Cardiac muscle cell (in vitro differentiated cells and primary cell): ENCODE measurements at places on chromosomes 1 and 21. TPM values are rescaled to one million over a fixed set of nuclear protein-coding genes. Genes with fewer than 3 reads are reported as not detected.

The CYP4A22 gene
- total RNA-seq = not detected in 2 replicates

DNA sequence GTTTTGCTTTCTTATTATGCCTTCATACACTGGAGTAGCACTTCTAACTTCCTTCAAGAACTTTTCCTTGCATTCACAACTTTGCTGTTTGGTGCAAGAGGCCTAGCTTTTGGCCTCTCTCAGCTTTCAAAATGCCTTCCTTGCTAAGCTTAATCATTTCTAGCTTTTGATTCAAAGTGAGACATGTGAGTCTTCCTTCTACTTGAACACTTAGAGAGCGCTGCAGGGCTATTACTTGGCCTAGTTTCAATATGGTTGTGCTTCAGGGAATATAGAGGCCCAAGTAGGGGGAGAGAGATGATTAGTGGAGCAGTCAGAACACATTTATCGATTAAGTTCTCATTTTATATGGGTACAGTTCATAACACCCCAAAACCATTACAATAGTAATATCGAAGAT, 12.4 kb downstream of the ANGEL2 start:
- no peaks in the 10 kb centered on the region for H3K4me1 ChIP-seq
- H3K4me3 ChIP-seq = no peak overlapping the region
- no peak for DNase-seq

GRCh38 chr1:27650539-27651175, 15.7 kb upstream of the FGR start:
- H3K27me3 ChIP-seq = no peaks in the 10 kb centered on the region
- peak overlapping the region; percentile 46 for H3K27ac ChIP-seq
- H3K4me1 ChIP-seq = peaks cover 23% of the 10 kb centered on the region
- no peak overlapping the region for H3K4me3 ChIP-seq

DNA sequence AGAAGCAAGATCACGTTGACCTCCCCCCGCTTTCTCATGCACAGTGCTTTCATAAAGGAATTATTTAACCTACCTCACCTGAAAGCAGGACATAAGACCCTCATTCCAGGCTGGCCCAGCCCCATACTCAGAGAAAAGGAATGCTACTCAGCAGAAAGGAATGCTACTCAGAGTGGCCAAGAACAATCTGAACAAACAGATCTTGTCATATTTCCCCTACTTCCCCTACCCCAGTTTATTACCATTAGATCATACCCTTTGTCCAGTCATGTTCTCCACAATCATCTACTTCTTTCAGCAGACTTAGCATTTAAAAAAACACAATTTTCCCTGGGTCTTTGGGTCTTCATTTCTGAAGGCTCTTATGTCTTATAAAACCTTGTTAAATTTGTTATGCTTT, 89.8 kb downstream of the SLC16A1 start:
- no peak overlapping the region for H3K27ac ChIP-seq
- peak; percentile 59 for DNase-seq
- peaks cover 5% of the 10 kb centered on the region for H3K4me1 ChIP-seq
- H3K4me3 ChIP-seq = no peak overlapping the region

The CD164L2 gene
- total RNA-seq = 0.24 TPM in 1 of 2 replicates, not detected in the other

GRCh38 chr1:224865510-224865909, 64.0 kb upstream of the DNAH14 start:
- H3K27me3 ChIP-seq = no peaks in the 10 kb centered on the region
- no peak overlapping the region for H3K4me3 ChIP-seq
- H3K36me3 ChIP-seq = no peaks in the 10 kb centered on the region
- H3K27ac ChIP-seq = no peak overlapping the region
- no peaks in the 10 kb centered on the region for H3K4me1 ChIP-seq

DNA sequence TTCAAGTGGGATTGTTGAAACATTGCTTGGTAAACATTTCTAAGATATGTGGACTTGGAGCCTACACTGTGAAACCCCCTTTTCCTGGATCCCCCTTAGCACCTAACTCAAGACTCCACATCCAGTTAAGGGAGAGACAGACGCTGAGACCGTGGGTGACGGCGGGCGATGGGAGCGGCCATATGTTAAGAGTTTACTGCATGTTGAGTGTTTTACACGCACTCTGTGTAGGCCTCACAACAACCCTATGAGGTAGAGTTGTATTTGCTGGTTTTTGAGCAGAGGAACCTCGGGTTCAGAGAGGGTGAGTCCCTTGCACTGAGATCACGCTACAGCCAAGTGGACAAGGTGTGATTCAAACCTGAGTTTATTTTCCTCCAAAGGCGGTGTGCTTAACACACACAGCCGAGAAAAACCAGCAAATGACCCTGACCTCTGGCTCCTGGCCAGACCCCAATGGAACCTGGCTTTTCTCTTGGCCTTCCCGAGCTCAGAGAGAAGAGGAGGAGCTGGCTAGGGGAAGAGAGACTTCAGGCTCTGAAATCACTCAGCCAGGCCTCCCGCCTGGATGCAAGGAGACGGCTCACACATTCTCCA, 46.9 kb upstream of the GOLT1A start:
- no peak overlapping the region for H3K4me3 ChIP-seq
- H3K36me3 ChIP-seq = peaks cover 51% of the 10 kb centered on the region
- no peaks in the 10 kb centered on the region for H3K27me3 ChIP-seq
- DNase-seq = peak; percentile 14
- H3K27ac ChIP-seq = peak overlapping the region; percentile 75

DNA sequence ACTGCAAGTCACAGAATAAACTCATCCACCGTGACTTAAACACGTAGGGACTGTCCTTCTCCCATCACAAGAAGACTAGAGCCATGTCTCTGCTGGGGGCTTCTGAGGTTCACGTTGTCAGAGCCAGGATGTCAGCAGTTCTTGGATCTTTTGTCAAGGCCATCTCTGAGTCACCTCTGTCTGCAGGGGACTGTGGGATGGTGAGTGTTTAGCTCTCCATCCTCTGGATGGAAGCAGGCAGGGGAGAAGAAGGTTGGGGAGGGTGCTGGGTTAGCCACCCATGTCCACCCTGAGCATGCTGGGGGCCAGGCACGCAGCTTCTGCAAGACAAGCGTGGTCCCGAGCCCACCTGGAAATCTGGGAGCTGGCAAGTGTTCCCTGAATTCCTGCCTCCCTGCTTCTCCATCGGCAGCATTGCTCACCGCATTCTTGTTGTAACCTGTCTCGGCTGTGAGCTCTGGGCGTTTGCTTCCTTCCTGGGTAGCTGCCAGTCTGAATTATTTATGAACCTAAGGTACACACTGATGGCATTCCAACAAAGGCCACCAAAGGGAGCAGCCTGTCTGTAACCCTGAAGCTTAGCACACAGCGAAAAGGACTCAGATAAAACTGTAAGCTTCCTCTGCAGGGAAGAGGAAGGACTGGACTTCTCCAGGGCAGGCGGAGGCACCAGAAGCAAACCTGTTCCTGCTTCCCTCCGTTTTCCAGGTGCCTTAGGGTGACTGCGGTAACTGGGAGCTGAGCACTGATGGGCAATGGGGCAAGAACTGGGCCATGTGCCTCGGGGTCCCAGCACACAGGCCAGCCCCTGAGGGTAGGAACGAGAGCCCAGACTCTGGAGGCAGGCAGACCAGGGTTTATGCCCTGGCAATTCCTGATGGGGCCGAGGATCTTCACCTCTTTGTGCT, 88.6 kb downstream of the RIPK4 start:
- DNase-seq = peak; percentile 30
- H3K4me1 ChIP-seq = no peaks in the 10 kb centered on the region
- H3K4me3 ChIP-seq = no peak overlapping the region

The MARK1 gene
- total RNA-seq = 24.0 and 24.6 TPM in 2 replicates

GRCh38 chr1:225962440-225962975, 21.5 kb upstream of the LEFTY2 start:
- no peak overlapping the region for H3K4me3 ChIP-seq
- no peaks in the 10 kb centered on the region for H3K4me1 ChIP-seq
- DNase-seq = peak; percentile 33
- no peak overlapping the region for H3K27ac ChIP-seq
- H3K27me3 ChIP-seq = peaks cover 2% of the 10 kb centered on the region

DNA sequence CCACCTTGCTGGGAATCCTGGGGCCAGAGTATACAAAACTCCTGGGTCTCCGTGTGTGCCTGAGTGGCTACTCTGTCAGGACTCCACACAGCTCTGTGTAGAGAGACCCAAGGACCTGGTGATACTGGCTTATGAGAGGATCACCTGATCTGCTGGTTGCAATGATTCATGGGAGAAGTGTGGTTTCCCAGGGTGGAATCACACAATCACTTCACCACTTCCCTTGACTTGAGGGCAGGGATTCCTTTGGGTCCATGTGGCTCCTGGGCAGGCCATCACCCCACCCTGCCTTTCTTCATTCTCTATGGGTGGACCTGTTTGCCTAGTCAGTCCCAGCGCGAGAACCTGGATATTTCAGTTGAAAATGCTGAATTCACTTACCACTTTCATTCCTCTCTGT, 13.3 kb downstream of the PRSS38 start:
- DNase-seq = no peak
- no peak overlapping the region for H3K27ac ChIP-seq

The KIAA0040 gene
- total RNA-seq = 1.6 and 1.9 TPM in 2 replicates

The CFHR5 gene
- 0.39 TPM in 1 of 2 replicates, not detected in the other for total RNA-seq

DNA sequence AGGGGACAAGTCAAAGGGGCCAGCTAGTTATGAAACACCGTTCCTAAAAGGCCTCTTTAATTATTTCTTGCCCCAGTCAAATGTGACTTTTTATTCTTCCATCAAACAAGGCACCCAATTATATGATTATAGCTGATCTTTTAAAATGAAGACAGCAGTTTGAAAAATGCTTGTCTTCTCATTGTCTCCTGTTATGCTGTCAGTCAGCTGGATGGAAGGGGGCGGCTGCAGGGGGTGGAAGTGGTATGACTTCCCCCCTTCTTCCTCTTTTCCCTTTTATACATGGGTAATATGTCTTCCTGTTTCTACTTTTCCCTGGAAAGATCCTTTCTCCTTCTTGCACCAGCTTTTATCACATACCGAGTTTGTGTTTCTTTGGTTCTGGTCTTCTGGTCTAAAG, 25.8 kb upstream of the KCNA10 start:
- peaks cover 4% of the 10 kb centered on the region for H3K27me3 ChIP-seq
- no peaks in the 10 kb centered on the region for H3K36me3 ChIP-seq
- DNase-seq = no peak
- H3K27ac ChIP-seq = no peak overlapping the region
- H3K4me3 ChIP-seq = no peak overlapping the region
- H3K4me1 ChIP-seq = no peaks in the 10 kb centered on the region

- H3K27ac ChIP-seq = no peak overlapping the region
- no peaks in the 10 kb centered on the region for H3K4me1 ChIP-seq
- DNase-seq = no peak
- no peaks in the 10 kb centered on the region for H3K27me3 ChIP-seq
Measured at GRCh38 chr1:199612976-199613774, 414.3 kb upstream of the NR5A2 start.

DNA sequence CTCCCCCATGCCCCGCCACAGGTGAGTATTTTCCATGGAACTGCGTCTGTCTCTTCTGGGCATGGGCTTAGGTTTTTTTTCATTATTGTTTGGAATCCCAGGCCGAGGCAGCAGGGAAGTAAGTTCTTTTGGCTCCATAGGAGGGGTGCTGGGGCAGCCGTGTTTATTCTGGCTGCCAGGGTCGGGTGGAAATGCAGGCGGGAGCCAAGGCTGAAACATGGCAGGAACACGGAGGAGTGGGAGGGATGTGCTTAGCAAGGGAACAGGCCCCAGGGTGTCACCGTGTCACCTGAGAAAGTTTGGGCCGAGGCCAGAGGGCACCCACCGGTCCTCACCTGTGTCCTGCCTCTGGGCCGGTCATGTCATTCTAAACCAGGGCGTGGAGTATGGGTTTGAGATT, 4.5 kb upstream of the DHRS3 start:
- H3K4me1 ChIP-seq = no peaks in the 10 kb centered on the region
- no peaks in the 10 kb centered on the region for H3K27me3 ChIP-seq
- H3K27ac ChIP-seq = no peak overlapping the region

DNA sequence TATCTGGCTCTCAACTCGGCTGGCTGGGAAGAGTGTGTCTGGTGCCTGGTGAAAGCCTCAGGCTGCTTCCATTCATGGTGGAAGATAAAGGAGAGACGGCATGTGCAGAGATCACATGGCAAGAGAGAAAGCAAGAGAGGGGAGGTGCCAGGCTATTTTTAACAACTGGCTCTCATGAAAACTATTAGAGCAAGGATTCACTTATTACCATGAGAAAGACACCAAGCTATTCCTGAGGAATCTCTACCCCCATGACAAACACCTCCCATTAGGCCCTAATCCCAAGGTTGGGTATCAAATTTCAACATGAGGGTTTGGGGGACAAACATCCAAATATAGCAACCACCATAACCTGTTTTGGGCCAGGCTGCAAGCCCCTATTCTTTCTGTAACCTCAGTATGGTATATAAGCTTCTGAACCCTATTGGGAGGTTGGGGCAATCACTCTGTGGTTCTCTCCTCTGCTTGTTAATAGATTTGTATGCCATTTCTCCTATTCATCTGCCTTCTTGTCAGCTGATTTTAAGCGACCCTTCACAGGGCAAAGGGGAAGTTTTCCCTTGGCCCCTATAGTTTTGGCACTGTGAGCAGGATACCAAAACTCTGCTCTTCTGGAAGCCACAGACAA, 179.0 kb upstream of the TNR start:
- no peaks in the 10 kb centered on the region for H3K27me3 ChIP-seq
- no peak overlapping the region for H3K4me3 ChIP-seq
- peaks cover 3% of the 10 kb centered on the region for H3K4me1 ChIP-seq

DNA sequence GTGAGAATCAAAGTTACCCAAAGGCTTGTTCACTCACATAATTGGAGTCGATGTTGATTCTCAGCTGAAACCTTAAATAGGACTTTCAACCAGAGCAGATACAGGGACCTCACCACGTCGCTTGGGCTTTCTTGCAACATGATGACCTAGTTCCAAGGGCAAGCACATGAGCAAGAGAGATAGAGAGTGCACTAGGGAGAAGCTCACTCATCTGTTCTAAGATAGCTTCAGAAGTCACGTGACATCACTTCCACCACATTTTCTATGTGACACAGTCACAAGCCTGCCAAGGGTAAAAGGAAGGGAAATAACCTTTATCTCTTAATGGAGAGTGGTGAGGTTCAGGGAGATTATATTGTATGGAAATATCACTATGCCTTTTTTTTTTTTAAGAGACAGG, 470.1 kb upstream of the PLXNA2 start:
- no peak overlapping the region for H3K4me3 ChIP-seq
- H3K27me3 ChIP-seq = no peaks in the 10 kb centered on the region
- no peaks in the 10 kb centered on the region for H3K36me3 ChIP-seq
- no peak for DNase-seq
- H3K27ac ChIP-seq = no peak overlapping the region

DNA sequence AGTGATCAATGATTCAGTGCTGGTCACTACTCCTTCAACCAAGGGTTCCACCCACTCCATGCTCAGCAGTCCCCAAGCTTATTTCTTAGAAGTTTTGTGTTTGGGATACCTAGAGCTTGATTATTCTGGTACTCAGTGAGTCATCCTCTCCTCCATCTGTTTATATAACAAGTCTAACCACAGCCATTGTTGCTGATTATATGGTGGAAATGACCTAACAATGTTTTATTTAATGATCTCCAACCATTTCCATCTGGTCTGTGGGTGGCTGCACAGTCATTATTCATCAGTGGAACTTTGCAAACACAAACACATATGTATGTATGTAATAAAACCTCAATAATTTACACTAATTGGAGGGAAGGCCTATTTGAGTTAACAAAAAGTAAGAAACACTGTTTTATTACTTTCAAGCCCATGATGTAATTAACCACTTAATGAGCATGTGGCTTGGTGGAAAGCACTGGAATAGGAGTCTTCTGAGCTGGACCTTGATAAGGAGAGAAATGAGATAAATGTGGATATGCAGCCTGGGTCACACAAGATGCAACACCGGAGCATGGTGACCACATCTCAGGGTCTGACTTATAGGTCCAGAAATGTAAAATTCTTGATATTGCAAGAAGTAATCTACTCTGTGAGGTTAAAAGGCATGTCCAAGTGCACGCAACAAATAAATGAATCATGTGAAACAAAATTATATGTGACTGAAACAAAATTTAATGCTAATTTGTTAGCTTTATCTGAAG, 99.0 kb upstream of the WLS start:
- no peaks in the 10 kb centered on the region for H3K36me3 ChIP-seq
- no peaks in the 10 kb centered on the region for H3K4me1 ChIP-seq
- no peak overlapping the region for H3K4me3 ChIP-seq
- no peak overlapping the region for H3K27ac ChIP-seq
